ENCODE measurements at places on chromosomes 3 and 15. TPM values are rescaled to one million over a fixed set of nuclear protein-coding genes. Genes with fewer than 3 reads are reported as not detected.

The LRRC31 gene
- total RNA-seq: not detected

The P2RY1 gene
- total RNA-seq: 0.17 TPM

The TMEM212 gene
- total RNA-seq: not detected

The APBA2 gene
- 6.4 TPM for total RNA-seq

The NCK1 gene
- 38.0 TPM for total RNA-seq

The OSTN gene
- not detected for total RNA-seq

The CCNB2 gene
- total RNA-seq: 76.0 TPM

The GPR171 gene
- 74.0 TPM for total RNA-seq

DNA sequence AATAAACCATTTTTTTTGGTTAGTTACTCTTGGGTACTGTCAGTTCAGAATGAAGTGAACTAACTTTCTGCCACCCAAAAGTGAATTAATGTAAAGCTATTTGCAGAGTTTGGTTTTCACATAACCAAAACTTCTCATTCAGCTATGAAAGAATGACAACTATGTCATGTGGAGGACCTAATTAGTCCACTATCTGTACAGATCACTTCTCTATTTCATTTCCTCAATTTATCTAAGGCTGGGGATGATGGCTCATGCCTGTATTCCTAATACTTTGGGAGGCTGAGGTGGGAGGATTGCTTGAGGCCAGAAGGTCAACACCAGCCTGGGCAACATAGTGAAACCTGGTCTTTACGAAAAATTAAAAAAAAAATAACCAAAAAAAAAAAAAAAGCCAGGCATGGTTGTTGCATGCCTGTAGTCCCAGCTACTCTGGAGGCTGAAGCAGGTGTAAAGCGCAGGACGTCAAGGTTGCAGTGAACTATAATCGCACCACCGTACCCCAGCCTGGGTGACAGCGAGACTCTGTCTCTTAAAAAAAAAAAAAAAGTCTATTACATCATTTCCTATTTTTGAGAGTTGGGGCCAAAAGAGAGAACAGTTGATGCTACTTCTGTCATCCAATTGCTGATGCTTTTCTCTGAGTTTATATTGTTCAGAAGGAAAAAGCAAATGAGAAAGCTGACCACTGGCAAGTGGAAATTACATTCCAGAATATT is 8.7 kb downstream of the HYPK start:
- no peak for DNase-seq
- peaks cover 3% of the 10 kb centered on the region for H3K4me1 ChIP-seq
- H3K27me3 ChIP-seq: no peaks in the 10 kb centered on the region
- H3K36me3 ChIP-seq: peaks cover 52% of the 10 kb centered on the region

DNA sequence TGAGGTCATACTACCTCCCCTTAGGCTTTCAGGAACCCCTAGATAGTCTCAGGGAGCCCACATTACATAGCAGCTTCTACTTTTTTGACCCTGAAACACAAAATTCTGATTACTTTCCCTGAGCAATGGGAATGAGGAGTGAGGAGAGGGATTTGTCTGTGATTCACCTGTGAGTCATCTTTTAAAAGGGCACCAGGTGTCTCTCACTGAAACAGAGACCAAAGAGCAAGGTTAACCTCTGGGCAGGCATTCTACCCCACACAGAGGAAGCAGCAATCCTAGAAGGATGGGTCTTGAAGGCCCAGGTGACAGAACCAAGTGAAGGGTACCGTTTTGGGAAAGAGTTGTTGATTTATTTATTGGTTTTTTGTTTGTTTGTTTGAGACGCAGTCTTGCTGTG is 31.1 kb upstream of the UBE2E2 start:
- H3K36me3 ChIP-seq: no peaks in the 10 kb centered on the region
- no peaks in the 10 kb centered on the region for H3K27me3 ChIP-seq
- DNase-seq: no peak
- no peak overlapping the region for H3K4me3 ChIP-seq
- H3K27ac ChIP-seq: no peak overlapping the region
- H3K4me1 ChIP-seq: no peaks in the 10 kb centered on the region

- H3K4me1 ChIP-seq: no peaks in the 10 kb centered on the region
- no peak for DNase-seq
- H3K4me3 ChIP-seq: no peak overlapping the region
- no peaks in the 10 kb centered on the region for H3K36me3 ChIP-seq
These were observed 628.9 kb downstream of the FHIT start for GRCh38 chr3:60622349-60622748.

DNA sequence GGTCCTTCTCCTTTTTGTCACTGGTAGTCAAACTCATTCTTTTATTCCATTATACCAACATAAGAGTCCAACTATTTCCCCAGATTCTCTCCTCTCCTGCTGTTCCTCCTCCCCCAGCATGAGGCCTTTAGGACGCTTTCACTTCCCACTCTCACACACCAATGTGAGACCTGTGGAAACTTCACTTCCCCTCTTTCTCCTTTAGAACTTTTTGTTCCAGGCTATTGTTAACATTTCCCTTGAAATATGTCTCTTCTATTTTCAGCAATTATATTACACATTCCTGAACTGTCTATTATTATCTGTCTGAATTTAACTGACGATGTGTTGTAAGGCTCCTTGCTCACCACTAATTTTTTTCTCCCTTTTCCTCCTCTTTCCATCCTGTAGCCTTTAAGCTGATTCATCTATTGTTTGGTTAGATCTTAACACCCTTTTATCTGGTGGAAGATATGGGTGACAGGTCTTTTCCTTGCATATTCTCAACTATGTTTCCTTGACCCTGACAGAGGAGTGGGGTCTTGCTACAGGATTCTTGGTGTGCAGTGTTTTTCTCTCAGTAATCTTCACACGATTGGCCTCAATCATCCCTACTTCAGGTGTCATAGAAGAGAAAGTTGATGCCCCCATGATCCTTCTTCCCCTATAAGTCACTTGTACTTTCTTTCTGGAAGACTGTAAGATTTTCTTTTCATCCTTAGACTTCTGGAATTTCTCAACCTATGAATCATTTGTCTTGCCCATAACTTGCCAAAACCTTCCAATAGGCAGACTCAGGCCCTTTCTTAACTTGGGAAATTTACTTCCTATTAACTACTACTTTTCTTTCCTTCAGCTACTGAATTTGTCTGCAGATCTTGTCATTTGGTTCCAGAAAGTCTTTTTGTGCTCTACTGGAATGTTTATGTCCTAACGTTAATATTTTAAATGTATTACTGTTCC is 5.9 kb downstream of the CYP19A1 start:
- no peaks in the 10 kb centered on the region for H3K27me3 ChIP-seq
- no peak overlapping the region for H3K27ac ChIP-seq
- no peaks in the 10 kb centered on the region for H3K36me3 ChIP-seq
- no peak overlapping the region for H3K4me3 ChIP-seq
- no peak for DNase-seq
- H3K4me1 ChIP-seq: no peaks in the 10 kb centered on the region

- no peak for DNase-seq
- no peaks in the 10 kb centered on the region for H3K36me3 ChIP-seq
- no peaks in the 10 kb centered on the region for H3K4me1 ChIP-seq
- no peak overlapping the region for H3K4me3 ChIP-seq
These were observed 192.4 kb downstream of the SQOR start for GRCh38 chr15:45827275-45827674.

- H3K27me3 ChIP-seq: no peaks in the 10 kb centered on the region
- H3K36me3 ChIP-seq: no peaks in the 10 kb centered on the region
- DNase-seq: no peak
- H3K27ac ChIP-seq: no peak overlapping the region
- H3K4me1 ChIP-seq: no peaks in the 10 kb centered on the region
These were observed 15.1 kb upstream of the SNRPA1 start for GRCh38 chr15:101310161-101310480.

- H3K4me1 ChIP-seq: no peaks in the 10 kb centered on the region
- DNase-seq: no peak
- no peak overlapping the region for H3K27ac ChIP-seq
- no peaks in the 10 kb centered on the region for H3K27me3 ChIP-seq
These were observed 387.0 kb downstream of the ZBBX start for GRCh38 chr3:166993015-166993630.

GRCh38 chr3:152120601-152121269 is 148.0 kb upstream of the MBNL1 start:
- H3K4me1 ChIP-seq: peaks cover 20% of the 10 kb centered on the region
- no peak overlapping the region for H3K4me3 ChIP-seq
- no peaks in the 10 kb centered on the region for H3K27me3 ChIP-seq
- H3K27ac ChIP-seq: no peak overlapping the region
- DNase-seq: no peak

DNA sequence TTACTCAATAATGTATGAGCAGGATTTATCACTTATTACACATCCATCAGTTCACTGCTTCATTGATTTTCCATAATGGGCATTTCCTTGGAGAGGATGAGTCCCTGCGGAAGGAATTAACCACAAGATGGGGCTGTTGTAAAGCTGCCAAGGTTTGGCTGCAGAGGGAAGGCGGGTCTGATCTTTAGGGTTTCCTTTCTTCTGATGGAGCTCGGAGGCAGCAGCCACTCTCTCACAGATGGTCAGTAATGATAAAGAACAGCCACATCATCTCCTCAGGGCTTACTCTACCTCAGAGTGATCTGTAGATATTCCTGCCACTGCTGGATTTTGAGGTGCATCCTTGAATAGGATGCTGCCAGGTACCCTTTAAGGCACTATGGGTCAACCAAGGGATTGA is 115.2 kb downstream of the USP13 start:
- H3K27me3 ChIP-seq: no peaks in the 10 kb centered on the region
- no peak overlapping the region for H3K4me3 ChIP-seq
- no peak overlapping the region for H3K27ac ChIP-seq
- H3K4me1 ChIP-seq: no peaks in the 10 kb centered on the region
